ENCODE measurements at places on chromosomes 5 and 9.

DNA sequence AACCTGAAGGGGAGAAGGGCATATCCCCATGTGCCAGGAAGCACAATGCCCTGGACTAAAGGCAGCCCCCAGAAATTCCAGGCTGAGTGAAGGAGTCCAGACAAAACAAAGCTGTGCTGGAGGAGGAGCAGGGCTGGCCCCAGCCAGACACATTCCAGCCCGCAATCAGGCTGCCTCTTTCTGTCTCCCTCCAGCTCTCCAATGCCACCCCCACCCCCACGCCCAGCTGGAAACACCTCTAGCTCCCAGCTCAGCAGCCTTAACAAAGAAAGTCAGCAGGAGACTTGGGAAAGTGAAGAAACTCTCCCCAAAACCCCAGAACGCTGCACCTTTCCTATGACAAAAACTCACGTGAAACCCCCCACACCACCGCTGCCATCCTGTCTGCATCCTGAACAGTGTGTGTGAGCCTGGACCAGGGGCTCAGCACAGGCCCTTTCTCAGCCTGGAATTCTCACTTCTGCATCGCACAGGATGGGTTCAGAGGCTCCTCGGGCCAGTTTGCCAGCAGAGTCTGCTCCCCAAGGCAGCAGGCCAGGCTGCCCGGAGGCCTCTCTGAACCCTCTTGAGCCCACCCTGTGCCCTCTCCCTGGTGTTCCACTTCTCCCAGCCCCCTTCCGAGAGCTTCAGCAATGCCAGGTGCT, 96.2 kb upstream of the ICE1 start:
- no peak for DNase-seq

DNA sequence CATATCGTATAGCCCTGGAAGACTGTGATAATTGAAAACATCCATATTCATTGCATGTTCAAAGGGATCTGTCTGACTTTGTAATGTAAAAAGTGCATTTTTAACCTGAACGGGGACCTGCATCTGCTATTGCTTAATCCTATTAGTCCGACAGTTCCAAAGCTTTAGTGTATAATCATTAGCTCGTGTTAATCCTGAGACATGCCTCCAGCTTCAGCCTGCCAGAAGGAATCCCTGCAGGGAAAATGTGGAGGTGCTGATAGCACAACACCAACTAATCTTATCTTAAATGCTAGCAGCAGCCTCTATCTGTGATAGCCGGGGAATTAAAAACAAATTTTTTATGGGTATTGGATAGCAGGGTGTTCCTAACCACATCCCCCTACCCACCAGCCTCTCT, 495.2 kb downstream of the TLE4 start:
- DNase-seq, result no peak

DNA sequence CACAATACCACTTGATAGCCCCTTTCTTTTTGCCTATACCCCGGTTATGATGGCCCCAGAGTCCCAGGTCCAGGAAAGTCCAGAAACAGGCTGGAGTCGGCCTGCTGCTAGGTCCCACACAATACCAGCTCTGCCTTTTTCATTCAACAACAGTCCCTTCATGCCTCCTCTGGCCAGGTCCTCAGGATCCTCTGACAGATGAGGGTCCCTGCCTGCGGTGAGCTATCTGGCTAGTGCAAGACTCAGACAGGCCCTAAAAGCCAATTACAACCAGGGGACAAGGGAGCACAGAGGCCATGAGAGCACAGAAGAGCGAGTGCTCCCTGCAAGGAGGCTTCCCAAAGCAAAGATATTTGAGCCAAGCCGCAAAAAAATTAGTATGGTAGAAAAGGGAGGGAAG, 84.8 kb upstream of the ZBTB43 start:
- no peak for DNase-seq

DNA sequence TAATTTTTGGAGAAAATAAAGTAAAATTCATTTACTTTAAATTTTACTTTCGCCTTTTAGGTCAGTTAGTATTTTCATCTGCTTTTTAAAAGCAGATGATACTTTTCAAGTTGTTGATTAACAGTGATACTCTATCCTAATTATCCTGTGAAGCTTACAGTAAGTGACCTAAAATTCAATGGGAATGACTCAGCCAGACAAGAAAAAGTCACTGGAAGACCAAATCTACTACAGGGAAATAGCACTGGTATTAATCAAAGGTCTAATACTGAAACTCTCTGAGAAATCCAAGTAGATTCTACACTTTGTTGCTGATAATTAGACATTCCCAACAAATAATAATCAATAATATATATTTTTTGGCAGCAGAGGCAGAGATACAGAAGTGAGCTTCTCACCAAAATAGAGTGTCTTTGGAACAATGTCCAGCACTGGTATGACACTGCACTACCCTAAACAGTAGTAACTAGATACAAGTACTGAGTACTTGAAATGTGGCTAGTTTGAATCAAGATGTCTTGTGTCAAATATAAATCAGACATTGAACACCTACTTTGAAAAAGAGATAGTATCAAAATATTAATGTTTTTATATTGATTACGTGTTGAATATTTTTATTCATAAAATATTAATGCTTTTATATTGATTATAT, 22.8 kb upstream of the ELL2 start:
- no peak for DNase-seq

- DNase-seq, result no peak
These were observed 58.7 kb upstream of the PRR16 start for GRCh38 chr5:120405286-120405864.

- DNase-seq, result no peak
These were observed 118.5 kb upstream of the GNA14 start for GRCh38 chr9:77766587-77766986.

Measured in stimulated activated CD8-positive, alpha-beta memory T cell treated with anti-CD3 and anti-CD28 coated beads, Interleukin-15, amount 100 ng/mL, for 4 hours (primary cell).